ENCODE measurements at places on chromosomes 5 and 9.

DNA sequence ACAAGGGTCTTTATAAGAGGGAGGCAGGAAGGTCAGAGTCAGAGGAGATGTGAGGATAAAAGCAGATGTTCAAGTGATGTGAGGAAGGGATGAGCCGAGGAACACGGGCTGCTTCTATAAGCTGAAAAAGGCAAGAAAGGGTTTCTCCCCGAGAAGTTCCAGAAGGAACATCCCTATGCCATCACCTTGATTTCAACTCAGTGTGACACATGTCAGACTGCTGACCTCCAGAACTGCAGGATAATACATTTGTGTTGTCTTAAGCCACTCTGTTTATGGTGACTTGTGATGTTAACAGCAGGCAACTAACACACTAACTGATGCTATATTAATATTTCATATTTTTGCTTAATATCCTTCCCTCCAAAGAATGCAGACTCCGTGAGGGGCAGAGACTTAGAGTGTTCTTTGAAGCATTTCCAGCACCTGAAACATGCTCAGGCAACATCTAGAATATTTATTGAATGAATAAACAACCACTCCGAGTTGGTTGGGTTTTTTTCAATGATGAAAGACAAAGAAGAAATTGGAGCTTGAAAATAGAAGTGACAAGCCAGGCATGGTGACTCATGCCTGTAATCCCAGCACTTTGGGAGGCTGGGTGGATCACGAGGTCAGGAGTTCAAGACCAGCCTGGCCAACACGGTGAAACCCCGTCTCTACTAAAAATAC lies 77.6 kb upstream of the ADRA1B start:
- DNase-seq: no peak

GRCh38 chr9:16345902-16346301 lies 524.6 kb downstream of the BNC2 start:
- no peak for DNase-seq

- DNase-seq: no peak
Observed at GRCh38 chr5:85109616-85110015, 724.9 kb upstream of the EDIL3 start.

GRCh38 chr5:59099270-59099994 lies 516.6 kb downstream of the RAB3C start:
- DNase-seq: peak; percentile 40

DNA sequence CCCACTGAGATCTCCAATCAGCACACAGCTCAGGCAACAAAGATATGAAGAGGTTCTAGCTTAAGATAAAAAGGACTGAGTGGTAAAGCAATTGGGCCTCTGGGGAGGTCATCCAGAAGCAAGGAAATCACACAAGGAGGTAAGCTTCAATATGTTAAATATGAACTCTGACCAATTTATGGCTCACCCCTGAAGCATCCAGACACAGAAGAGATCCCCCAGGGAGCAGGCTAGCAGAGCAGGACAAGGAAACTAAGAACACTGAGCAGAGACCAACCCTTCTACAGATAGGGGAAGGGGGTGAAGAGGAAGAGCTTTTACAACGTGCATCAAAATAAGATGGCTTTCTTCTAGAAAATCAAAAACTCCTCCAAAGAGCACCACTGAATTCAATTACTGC lies 616.2 kb downstream of the DNAH5 start:
- DNase-seq: no peak

GRCh38 chr9:105672711-105673234 lies 10.5 kb downstream of the TAL2 start:
- DNase-seq: no peak

DNA sequence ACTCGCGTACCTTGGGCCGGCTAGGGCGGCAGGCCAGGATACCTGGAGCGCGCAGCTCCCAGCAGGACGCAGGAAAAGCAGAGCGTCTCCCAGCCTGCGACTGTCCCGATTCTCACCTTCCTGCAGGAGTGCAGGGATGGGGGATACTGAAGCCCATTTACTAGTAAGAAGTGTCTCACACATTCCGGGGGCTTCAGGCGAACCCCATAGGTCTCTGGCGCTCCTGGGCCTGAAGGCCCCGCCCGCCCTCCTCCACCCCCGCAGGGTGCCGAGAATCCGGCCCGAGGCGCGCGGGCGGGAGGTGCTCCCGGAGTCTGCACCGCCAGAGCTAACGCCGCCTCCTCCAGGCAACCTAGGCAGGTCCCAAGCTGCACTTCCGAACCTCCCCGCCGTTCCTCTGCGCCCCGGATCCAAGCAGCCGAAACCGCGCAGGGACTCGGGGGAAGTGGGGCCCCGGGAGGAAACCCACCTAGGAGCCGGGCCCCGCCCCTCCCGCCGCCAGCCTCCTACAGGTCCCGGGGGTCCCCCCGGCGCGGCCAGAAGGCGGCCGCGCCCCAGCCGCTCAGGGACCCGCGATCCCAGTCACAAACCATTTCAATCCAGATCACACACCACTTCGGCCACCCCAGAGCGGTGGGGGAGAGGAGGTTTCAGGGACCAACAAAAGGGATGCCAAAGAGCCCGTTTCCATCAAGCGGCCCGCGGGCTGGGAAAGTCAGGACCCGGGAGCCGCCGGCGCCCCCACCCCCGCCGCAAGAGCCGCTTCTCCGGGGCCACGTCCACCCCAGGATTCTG lies 1.2 kb downstream of the ROR2 start:
- DNase-seq: peak; percentile 45

- no peak for DNase-seq
Observed at GRCh38 chr5:102625468-102625867, 126.7 kb upstream of the SLCO6A1 start.

- no peak for DNase-seq
Observed at GRCh38 chr9:129446828-129447550, 173.9 kb downstream of the C9orf50 start.

GRCh38 chr5:30401479-30402058 lies 791.9 kb upstream of the CDH6 start:
- no peak for DNase-seq

DNA sequence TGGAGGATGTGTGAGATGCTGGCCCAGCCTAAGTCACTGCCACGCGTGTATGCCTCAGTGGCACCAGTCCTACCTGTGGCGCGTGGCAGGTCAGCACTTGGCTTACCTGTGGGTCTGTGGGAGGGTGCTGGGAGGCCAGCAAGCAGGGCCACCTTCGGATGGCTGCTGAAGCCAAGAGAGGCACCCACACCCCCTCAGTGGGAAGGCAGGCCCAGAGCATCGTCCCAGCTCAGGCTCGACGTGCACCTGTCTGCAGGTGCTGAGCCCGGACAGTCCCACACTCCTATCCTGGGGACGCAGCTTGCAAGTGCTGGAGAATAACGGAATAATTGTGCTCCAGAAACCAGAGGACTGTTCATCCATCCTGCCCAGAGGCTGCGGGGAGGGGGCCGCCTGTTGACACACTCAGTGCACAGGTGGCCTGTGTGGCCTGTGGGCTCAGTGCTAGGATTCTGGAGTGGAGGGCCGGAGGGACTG lies 24.0 kb downstream of the NKD2 start:
- DNase-seq: no peak

DNA sequence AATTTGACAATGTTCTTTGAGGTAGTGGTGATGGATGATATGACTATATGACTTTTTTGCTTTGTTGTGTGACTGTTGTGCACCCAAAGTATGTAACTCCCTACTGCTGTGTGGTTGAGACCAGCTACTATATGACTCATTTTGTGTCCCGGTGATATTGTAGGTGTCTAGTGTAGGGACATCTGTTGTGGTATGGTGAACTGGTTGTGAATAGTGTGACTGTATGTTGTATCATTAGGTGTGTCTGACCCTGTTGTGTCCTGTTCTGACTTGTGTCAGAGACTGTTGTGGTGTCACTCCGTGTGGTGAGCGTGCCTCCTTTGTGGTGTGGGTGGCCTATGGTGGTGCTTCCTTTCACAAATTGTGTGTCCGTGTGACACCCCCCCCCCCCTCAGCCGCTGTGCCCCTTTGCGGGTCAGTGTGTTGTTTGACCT lies 11.2 kb upstream of the CXXC5 start:
- peak; percentile 55 for DNase-seq

GRCh38 chr9:88477300-88477751 lies 57.7 kb upstream of the NXNL2 start:
- no peak for DNase-seq

DNA sequence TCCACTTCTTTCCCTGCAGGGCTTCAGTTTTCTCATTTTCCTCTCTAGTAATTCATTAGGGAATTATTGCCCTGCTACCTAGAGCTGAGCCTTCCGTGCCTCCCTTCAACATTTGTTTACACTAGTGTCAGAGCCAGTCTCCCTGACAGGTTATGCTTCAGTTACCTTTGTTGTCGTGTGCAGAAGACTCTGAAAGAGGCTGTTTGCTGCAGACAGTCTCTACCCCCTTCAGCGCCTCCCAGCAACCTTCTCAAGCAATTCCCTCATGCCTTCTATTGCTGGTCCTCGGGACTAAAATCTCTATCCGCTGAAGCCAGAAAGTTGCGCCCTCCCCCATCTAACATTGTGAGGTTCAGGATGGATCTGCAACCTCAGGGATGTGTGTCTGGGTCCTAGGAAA lies 12.8 kb downstream of the RALGPS1 start:
- no peak for DNase-seq

GRCh38 chr5:14665949-14666348 lies 1.4 kb downstream of the OTULIN start:
- peak; percentile 65 for DNase-seq

DNA sequence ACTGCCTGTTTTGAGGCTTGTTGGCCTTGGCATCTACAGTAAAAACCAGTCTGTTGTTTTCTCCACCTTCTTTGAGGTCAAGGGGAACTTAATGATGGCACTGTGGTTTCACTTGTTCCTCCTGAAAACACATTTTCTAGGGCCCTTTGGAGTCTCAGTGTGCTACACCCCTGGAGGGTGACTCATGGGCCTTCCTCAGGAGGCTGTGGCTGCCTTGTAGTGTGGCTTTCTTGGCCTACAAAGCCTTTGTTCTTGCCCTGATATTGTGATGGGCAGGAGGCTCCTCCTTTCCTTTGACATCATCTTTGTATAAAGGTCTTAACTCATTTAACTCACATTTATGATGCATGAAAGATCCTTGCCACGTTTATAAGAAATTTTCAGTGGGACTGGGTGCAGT lies 56.3 kb upstream of the GPBP1 start:
- peak; percentile 33 for DNase-seq

DNA sequence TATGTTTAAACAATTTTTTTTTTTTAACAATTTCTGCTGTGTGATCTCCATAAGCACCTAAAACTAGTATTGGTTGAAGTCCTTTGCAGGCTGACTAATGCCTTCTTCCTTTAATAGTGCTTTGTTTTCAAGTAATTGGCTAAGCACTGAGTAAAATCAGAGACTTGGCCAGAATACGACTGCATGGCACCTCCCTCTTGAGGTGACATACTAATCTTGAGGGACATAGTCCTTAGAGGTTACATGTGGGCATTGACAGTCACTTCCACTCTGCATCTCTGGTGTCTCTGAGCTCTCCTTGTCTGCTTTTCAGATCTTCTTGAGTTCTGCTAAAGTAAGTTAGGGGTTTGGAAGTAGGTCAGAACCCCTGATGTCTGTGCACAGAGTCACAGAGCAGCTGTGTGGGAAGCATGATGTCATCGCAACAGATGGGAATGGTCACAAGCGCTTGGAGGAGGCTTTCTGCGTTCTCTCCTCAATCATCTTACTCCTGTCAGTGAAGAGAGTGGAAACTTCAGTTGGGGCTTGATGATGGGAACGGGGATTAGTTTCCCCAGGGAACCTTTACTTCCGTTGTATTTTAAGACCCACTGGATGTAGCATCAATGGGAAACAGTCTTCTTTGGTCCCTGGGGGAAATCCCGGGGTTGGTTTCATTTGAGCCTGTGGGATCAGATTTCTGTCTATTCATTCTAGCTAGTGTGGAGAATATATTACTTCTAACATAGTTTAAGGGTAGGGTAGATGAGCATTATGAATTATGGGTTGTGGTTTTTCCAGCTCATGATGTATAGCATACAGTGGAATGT lies 136.9 kb downstream of the ARHGAP26 start:
- no peak for DNase-seq

DNA sequence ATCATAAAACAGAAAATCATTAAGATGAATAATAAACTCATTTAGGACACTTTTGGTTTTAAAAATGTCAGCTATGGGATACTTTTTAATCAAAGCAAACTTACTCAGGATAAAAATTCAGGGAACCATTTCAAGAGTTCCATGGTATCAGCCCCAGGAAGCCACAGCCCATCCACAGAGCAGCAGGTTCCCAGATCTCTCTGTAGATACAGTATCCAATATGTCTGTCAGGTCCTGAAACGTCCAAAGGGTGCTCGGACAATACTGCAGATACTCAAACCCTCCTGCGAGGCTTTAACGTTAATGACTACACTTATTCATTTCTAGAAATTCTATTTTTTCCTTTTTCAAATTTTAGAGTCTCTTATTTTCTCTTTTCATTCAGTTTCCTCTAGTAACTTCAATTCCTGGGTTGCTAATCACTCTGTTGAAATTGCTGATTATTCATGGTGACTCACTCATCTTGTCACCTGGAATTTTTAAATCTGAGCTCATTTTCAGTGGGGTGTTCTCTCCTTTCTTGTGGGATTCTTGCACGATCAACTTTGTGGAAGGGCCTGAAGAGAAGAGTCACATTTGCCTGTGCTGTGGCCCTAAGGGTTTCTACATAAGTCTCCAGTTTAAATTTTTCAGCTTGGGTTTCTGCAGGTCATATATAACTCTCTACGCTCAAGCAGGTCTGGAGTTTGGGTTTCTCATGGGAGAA lies 435.8 kb downstream of the CTNND2 start:
- DNase-seq: no peak

- DNase-seq: no peak
Observed at GRCh38 chr9:87677776-87678587, 47.9 kb upstream of the CTSL start.

DNA sequence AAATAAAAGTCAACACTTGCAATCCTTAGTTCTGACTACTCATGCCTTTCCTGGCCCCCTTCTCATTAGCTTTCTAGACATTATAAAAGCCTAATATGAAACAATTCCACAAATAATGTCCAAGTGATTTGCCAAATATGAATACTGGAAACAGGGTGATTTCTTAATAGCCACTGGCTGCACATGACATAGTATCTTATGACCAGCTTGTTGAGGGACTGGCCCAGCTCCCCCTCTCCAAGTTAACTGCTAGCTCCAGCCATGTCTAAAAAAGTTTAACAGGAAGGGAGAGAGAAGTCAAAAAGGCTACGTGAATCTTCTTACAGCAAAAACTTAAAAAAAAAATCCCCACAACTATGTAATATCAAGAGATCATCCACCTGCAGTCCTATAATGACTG lies 1.5 kb downstream of the CERT1 start:
- no peak for DNase-seq

GRCh38 chr5:73709536-73710129 lies 83.6 kb downstream of the ARHGEF28 start:
- no peak for DNase-seq

DNA sequence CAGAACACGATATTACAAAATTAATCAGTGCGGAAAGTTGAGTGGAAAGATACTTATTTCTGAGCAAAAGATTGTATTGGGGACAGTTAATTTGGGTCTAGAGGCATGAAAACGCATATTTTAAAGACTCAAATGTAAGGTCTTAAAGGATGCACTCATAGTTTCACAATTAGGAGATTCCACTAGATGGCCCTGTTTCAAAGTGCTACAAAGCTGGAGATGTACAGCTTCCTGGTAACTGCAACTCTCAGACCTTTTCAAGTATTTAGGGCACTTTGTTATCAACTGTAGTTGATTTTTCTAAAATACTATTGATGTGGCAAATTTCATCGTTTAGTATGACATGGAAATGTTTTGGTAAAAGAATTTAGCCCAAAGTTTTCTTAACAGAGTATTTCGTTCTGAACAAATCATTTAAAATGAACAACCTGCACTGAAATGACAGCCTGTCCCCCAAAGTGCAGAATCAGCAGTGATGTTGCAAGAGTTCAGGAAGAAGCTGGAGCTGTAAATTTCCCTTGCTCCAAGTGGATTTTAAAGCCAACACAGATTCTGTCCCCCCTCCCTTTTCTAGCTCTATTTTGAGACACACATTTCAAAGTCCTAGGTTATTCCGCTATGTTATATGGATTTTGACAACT lies 16.2 kb upstream of the NDUFB6 start:
- no peak for DNase-seq

Measured in activated CD4-positive, alpha-beta T cell treated with anti-CD3 and anti-CD28 coated beads, Interleukin-2, amount 50 U/mL, for 48 hours (primary cell).